ENCODE measurements at places on chromosomes 13 and 19.

- no peak for DNase-seq
Observed at GRCh38 chr19:50239921-50240590, 36.6 kb downstream of the MYH14 start.

GRCh38 chr19:17448131-17448967 is at the start of gene TMEM221:
Gene TMEM221 (minus strand): TSS chr19:17448668. CDS start chr19:17448462, 206 bp downstream.
- DNase-seq, result peak; percentile 34

GRCh38 chr13:50285283-50285682 is 270.0 kb downstream of the KCNRG start:
- no peak for DNase-seq

- DNase-seq, result peak; percentile 20
Observed at GRCh38 chr13:102870677-102871415, 25.0 kb downstream of the ERCC5 start.

DNA sequence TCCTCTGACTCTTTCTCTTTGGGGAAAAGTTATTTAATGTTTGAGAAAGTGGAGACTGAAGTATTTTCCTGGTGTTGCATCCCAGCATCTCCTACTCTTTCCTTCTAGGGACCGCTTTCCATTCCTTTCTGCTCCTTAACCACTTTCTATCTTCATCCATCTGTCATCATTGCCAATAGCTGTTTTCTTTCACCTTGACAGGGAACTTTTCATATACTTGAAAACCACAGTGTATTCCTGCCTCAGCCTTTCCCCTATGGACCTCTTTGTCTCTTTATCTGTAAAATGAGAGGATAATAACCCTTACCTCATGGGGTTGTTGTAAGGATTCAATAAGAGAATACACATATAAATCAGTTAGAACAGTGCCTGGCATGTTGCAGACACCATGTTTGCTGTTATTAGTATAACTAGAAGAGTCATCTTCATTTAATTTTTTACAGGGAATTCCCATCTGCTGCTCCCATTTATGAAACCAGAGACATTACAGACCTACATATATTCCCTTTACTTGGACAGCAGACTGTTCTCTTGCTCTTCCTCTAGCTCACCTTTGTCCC is 31.8 kb downstream of the LCP1 start:
- no peak for DNase-seq

DNA sequence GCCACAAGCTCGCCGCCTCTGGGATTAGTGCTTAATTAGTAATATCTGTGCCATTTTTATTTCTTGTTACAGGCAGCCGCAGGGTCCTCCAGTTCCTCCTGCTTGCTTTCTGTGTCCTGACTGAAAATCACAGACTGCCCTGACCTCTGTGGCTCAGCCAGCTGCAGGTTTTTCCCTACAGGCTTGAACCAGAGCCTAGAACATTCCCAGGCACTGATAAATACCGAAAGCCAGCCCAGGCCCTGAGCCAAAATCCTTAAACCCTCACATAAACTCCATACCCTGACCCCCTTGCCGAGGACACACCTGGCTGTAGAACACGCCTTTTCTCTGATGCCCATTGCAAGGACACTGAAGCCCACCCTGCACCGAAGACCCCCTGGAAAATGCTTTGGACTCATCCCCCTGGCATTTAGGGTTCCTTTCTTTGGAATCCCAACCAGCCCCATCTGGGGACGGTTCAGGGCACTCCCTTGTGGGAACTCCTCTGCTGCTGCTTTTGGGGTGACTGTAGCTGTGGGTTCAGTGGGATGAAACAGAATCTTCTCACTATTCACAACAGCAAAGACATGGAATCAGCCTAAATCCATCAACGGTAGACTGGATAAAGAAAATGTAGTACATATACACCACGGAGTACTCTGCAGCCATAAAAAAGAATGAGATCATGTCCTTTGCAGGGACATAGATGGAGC is 15.5 kb downstream of the DPP9 start:
- DNase-seq, result no peak

DNA sequence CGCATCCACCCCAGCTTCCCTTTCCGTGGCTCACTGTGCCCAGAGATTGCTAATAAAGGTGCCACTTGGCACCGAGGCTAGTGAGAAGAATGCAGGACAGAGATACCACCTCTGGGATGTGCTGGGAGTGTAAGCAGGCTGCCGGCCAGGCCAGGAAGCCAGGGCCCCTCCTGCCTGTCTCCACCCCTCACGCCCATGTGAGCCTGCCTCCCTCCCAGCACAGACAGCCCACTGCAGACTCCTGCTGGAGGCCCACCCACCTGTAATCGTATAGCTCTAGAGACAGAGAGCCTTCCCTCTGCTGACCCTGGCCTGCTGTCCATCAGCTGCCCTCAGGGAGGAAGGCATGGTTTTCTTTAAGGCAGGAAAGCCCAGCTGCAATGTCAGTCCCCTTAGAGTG is 13.9 kb downstream of the VSTM2B start:
- DNase-seq, result no peak

- no peak for DNase-seq
Observed at GRCh38 chr19:27753622-27754021, 1459.3 kb downstream of the UQCRFS1 start.

DNA sequence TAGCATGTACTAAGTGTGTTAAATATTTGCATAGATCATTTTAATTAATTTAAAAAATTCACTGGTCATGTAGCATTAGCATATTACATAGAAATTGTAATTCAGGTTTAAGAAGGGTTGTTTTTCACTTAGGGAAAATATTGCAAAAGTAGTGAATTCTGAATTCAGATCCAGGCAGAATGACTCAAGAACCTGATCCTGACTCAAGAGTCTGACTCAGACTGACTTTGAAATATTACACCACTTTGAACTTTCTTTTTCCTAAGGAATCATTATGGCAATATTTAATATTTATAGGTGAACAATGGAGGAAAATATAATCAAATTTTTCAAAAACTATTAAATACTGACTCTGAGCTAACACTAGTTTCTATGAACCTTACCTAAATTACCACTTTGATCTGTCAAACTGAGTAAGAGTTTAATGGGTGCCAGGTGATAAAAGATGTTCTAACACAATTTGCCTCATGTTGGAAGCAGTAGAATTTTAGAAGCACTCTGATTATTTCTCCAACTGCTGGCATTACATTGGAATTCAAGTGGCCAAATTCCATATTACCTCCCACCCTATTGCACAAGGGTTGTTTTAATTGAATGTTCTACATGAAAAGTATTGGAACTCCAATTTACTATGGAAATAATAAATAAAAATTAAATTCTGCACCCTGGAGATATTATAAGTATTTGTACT is 261.6 kb downstream of the SLITRK1 start:
- DNase-seq, result no peak

- DNase-seq, result no peak
Observed at GRCh38 chr19:6358003-6358402, 3.3 kb upstream of the CLPP start.

GRCh38 chr13:77741597-77741972 is 44.1 kb downstream of the SLAIN1 start:
- no peak for DNase-seq

DNA sequence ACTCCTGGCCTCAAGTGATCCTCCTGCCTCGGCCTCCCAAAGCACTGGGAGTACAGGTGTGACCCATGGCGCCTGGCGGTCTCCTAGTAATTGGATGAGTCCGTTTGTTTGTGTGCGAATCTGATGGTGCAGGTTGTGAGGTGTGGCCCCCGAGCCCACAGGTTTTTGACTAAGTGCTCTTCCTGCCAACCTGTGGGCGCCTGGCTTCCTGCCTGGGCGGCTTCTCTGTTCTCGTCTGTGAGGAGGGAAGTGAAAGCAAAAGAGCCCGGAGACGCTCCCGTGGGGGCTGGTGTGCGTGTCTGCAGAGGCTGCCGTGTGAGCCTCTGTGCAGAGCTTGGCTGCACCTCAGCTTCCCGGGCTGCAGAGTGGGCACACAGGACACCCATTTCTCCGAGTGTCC is 10.0 kb downstream of the ARHGAP45 start:
- peak; percentile 84 for DNase-seq

GRCh38 chr13:108996430-108996829 is 367.0 kb downstream of the MYO16 start:
- no peak for DNase-seq

DNA sequence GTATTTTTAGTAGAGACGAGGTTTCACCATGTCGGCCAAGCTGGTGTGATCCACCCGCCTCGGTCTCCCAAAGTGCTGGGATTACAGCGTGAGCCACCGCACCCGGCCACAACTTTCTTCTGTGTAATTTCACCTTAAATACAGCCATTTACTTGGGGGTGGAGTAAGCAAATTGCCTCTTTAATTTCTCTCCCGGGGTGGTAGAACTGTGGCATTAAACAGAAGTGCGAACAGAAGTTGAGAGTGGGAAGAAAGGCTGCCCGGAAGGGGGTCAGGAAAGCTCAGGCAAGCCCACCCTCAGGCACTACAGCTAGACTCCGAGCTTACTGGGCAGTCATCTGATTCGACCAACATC is 475 bp upstream of the DNAJC15 start:
- no peak for DNase-seq
